Ovary (tissue), 10 donors: ENCODE measurements at places on chromosomes 1 and 21. TPM values are rescaled to one million over a fixed set of nuclear protein-coding genes. Genes with fewer than 3 reads are reported as not detected.

The LRRC52 gene
- polyA plus RNA-seq = not detected

The HTR1D gene
- polyA plus RNA-seq = not detected

The DENND2D gene
- 2.5 TPM for polyA plus RNA-seq

The PLPPR5 gene
- polyA plus RNA-seq = not detected

The PLCH2 gene
- 0.08 TPM for polyA plus RNA-seq

The ADORA3 gene
- polyA plus RNA-seq = 2.4 TPM

The DEPDC1 gene
- polyA plus RNA-seq = 0.18 TPM
